ENCODE measurements at places on chromosomes 6 and 20.

DNA sequence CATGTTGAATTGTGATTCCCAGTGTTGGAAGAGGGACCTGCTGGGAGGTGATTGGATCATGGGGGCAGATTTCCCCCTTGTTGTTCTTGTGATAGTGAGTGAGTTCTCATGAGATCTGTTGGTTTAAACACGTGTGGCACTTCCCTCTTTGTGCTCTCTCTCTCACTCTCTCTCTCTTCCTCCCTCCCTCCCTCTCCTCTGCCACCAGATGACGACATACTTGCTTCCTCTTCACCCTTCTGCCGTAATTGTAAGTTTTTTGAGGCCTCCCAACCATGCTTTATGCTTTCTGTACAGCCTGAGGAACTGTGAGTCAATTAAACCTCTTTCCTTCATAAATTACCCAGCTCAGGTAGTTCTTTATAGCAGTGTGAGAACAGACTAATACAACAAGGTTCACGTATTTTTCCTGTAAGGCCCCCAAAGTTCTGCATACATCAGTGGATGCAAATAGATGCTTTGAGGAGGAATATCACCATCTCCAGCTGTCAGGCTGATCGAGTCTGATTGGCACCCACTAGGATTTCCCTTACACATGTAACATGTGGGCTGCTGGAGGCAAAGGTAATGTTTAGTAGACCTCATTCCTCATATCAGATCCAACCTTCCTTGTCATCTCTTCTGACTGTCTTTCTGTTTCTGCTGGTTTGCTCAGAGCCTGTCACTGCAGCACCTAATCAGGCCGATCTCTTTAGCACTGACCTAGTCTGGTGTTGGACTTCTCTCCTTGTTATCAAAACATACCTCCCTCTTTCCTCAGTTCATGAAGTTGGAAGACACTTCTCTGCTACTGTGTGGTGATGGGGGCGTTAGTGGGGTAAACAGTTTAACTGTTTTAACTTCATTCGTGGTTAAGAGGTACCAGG is 54.3 kb upstream of the BACH2 start:
- DNase-seq: no peak

DNA sequence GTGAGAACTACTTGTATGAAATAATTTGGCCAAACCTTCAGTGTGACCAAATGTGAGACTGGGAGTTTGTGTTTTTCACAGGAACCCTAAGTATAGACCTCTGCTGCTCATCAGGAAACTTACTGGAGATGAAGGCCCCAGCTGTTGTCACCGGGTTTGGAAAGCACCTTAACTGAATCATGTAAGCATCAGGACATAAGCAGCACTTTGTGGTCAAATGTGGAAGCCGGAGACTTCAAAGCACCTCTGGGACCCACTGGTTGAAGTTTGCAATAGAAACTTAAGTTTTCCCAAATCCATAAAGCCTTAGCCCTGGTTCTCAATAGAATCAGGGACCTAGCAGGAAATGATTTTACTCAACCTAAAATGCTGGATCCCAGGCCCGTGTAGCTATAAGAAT is 14.3 kb downstream of the TTPAL start:
- DNase-seq: no peak

GRCh38 chr6:110949679-110950285 is 8.7 kb upstream of the GTF3C6 start:
- DNase-seq: no peak

DNA sequence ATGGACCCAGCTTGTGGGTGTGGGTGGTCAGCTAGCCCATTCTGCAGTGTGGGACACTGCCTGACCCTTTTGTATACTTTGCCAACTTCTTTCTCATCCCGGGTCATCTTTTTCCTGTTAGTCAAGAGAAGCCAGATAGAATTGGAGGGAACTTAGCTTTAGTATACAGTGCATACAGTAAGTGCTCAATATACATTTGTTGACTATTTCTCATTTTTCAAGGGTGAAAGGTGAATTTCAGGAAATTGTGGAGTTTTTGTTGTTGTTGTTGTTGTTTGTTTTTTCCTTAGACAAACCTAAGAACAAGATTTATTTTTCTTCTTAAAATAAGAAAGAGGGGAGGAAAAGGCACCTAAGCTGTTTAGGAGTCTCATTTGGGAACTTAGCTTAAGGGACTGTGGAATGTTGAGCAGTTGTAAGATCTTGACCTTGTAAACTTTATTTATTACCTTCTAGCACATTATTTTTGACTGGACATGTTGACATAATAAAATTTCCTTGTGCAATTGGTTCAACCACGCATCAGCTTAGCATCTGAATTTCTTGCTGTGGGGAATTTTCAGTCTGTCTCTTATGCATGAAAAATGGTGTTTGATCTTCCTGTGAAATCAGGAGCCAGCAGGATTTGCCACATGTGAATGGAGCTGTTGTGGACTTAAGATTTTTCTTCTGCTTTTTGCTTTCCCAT is 113.6 kb downstream of the ARID1B start:
- DNase-seq: no peak

- DNase-seq: no peak
Observed at GRCh38 chr20:34636648-34637047, 40.2 kb downstream of the PIGU start.

DNA sequence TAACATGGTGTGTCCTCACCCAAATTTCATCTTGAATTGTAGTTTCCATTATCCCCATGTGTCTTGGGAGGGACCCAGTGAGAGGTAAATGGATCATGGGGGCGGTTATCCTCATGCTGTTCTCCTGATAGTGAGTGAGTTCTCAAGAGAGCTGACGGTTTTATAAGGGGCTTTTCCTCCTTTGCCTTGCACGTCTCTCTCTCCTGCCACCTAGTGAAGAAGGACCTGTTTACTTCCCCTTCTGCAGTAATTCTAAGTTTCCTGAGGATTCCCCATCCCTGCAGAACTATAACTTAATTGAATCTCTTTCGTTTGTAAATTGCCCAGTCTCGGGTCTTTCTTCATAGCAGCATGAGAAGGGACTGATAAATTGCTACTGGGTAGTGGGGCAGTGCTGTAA is 789.3 kb downstream of the FRK start:
- DNase-seq: no peak

GRCh38 chr6:78942446-78942845 is 75.1 kb downstream of the IRAK1BP1 start:
- no peak for DNase-seq

DNA sequence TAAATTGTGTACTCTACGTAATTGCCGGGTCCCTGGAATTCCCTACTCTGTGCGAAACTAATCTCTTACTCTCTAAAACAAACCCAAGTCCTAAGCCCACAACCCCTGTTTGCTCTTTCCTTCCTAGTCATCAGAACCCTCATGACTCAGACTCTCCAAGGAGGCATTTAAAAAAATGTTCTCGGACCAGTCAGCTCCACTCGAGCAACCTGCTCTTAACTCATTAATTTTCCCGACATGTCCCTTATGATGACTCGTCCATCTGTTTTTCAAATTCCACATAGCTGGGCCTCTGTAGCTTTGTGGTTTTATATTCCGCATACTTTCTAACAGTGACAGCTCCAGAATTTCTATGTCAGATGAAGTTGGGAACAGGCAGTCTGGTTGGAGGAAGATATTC is 2.6 kb upstream of the MUC22 start:
- no peak for DNase-seq
